ENCODE measurements at places on chromosomes 6 and 20.

DNA sequence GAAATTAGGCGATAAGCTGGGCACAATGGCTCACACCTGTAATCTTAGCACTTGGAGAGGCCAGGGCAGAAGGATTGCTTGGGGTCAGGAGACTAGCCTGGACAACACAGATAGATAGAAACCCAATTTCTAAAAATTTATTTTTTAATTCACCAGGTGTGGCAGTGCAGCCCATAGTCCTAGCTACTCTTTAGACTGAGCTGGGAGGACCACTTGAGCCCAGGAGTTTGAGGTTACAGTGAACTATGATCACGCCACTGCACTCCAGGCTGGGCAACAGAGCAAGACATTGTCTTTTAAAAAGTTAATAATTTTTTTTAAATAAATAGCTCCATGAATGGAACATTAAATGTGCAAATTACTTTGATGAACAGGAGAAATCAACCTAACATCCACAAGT is 8.2 kb downstream of the ZNF318 start:
- DNase-seq, result no peak

GRCh38 chr6:112209131-112209530 is 45.2 kb downstream of the LAMA4 start:
- DNase-seq, result no peak

GRCh38 chr20:52150440-52151258 is 40.9 kb downstream of the ZFP64 start:
- no peak for DNase-seq

DNA sequence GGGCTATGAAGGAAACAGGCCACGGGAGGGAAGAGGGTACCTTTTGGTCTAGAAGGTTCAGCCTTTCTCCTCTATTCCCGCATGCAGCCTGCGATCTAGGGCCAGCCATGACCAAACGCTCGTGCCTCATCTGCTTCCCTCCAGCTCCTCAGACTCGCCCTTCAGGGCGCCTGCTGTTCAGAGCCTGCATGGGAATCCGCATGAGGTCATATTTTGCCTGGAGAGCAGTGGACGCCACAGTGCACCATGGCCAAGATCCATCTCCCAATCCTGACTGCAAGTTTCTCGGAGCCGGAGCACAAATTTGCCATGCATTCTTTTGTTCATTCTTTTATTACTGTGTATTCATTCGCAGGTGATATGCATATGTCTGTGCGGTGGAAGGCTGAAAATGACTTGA is 608.1 kb downstream of the QKI start:
- no peak for DNase-seq

DNA sequence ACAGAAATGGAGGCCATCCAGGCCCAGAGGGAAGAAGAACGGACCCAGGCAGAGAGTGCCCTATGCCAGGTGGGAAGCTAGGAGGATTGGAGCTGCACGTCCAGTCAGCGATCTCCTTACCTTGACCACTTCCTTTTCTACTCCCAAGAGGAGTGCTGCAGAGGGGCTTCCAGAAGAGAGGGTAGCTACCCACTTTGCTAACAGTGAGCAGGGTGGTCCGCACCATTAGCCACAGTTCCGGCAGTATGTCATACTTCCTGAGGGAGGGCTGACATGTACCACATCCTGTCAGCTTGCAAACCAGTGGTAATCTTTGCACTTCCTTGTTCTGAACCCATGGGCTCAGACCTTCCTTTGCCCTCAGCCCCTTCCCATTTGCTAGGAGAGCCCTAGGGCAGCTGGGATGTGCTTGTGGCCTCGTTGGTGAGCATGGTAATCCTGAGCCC is 35.4 kb downstream of the CEP250 start:
- peak; percentile 19 for DNase-seq
